Mucosa of descending colon (tissue), 3 donors: ENCODE measurements at places on chromosomes 5 and 9. TPM values are rescaled to one million over a fixed set of nuclear protein-coding genes. Genes with fewer than 3 reads are reported as not detected.

The RNF180 gene
- 0.96 TPM for total RNA-seq

- no peak for DNase-seq
These were observed 119.4 kb downstream of the MPDZ start for GRCh38 chr9:13160051-13160450.

GRCh38 chr5:133754575-133755169, 142.3 kb upstream of the FSTL4 start:
- no peak for DNase-seq

DNA sequence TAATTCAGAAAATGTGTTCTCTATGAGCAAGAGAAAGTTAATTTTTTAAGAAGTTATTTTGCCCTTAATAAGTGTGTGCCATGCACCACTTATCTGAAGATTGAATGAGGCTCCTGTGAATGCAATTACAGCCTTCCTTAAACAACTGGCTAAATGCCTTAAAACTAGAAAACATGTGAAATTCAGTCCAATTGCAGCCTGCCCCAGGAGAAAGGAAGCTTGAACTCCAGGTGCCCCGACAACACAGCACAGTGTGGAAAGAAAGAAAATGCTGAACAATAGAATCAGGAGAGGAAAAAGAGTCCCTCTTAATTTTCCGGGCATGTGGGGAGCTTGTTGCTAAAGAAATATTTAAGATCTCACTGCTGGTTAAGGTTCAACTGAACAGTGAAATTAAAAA, 8.8 kb downstream of the LHFPL2 start:
- no peak for DNase-seq
